ENCODE measurements at places on chromosomes 3 and 15.
A peak's percentile ranks its signal among the peaks of the same experiment; 100 is the strongest.

GRCh38 chr3:16402451-16402850 is 111.0 kb downstream of the RFTN1 start:
- peak; percentile 43 for DNase-seq

DNA sequence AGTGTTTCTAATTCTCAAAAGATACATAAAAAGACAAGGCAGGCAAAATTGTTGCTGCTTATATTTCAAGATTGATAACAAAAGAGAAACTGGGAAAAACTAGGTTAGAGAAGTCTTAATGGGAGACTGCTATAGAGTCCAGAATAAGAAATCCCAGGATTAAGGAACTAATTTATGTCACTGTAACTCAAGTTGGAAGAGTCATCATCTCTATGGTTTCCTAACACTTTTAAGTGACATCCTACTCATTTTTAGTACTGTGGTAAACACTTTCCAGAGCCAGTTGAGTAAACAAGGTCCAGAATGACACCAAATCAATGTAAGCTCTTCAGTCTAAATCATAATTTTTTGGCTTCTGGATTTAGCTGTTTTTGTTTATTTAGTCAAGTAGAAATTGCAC is 8.0 kb downstream of the CLDN16 start:
- no peak for DNase-seq

- no peak for DNase-seq
These were observed 87.5 kb upstream of the PLXNA1 start for GRCh38 chr3:126895178-126896066.

DNA sequence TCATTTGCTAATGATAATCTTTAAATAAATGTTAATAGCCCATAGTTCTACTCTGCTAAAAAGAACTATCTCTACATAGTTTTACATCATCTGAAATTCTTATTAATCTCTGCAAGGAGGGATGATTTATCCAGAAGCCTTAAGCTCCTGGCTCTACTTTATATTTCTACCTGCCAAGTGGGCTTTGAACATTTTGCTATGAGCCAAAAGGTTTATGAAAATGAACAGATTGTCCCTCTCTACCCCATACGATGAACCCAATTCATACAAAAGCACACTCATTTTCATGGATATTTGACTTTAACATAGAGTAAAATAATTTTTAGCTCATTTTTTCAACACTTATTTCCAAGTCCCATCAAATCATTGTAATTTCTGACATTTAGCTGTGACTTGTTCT is 611.0 kb downstream of the NSUN3 start:
- DNase-seq = no peak

GRCh38 chr3:128551867-128552266 is 58.9 kb upstream of the GATA2 start:
- no peak for DNase-seq

GRCh38 chr3:173893066-173893465 is 495.5 kb downstream of the NLGN1 start:
- no peak for DNase-seq

DNA sequence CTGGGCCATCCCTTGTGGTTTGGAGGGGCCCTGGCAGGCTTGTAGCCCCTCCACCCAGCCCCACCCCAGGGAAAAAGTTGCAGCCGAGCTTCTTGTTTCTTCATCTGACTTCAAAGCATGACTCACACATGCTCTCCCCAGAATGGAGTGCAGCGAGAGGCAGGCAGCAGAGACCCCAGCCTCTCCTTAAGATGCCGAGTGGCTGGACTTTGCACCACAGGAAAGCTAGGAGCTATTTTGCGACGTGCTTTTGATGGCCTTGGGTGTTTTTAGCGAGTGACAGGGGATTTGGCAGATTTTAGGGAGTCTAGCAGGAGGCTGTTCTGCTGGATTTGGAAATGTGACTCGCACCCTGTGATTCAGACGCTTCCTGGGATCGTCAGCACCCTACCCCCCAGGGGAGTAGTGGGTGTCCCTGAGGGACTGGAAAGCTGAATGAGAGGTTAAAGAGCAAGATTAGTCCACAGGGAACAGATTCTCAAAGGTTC is 14.2 kb downstream of the BAHD1 start:
- peak; percentile 30 for DNase-seq

DNA sequence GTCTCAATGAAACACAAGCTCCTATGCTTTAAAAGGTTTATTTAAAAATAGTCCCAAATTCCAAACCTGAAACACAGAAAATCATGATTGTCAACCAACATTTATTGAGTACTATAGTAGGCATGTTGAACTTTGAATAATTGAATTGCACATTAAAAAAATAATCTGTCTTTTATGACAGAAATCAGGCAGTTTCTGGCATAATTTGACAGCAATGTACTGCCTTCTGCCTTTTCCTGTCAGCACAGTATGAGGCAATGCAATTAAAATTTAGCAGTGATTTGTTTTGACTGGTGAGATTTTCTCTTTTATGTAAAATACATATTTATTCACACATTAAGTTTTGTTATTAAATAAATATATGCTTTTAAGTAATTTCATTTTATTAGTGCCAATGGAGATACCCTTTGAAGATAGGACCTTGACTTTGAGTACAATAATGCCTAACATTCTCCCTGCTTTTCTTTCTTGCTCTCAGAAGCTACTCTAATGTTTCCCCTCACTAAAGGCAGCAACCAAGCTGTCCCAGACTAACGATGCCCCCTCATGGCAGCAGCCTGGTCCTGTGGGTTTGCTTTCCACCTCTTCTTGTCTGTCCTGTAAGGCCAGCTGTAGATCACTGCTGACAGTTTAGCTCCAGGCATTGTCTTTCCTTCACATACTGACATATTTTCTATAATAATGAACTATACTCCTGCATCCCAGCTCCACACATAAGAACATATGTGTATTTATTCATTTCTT is 346.7 kb downstream of the IL20RB start:
- DNase-seq = no peak

- peak; percentile 76 for DNase-seq
These were observed 8.4 kb downstream of the TMEM40 start for GRCh38 chr3:12750658-12751071.

DNA sequence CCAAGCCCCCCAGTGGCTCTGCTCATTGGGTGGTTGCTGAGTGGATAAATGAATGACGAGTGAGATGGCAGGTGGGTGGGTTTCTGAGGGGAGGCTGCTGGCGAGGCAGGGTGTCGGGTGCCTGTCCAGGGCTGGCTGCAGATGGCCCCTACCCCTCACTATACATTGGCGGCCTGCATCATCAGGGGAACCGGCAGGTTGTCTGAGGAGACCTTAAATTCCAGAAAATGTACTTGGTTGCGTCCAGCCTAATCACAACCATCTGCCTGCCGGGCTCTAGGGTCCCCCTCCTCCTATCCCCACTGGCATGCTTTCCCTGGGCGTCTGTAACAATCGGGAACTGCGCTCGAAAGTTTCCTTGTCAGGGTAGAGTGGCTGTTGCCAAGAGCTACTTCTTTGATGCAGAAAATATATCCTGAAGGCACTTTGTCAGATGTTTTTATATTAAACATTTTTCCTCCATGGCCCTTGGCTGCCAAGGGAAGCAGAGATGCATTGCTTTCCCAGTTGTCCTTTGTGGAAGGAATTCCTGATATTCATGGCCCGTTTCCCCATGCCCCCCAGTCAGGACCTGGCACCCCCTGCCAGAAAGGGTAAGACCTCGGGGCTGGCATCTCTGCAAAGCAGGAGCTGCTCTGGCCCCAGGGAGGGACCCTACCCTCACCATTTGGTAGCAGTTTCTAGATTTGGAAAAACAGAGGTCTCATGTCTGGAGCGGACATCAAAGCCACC is 22.9 kb downstream of the SMAD6 start:
- no peak for DNase-seq

DNA sequence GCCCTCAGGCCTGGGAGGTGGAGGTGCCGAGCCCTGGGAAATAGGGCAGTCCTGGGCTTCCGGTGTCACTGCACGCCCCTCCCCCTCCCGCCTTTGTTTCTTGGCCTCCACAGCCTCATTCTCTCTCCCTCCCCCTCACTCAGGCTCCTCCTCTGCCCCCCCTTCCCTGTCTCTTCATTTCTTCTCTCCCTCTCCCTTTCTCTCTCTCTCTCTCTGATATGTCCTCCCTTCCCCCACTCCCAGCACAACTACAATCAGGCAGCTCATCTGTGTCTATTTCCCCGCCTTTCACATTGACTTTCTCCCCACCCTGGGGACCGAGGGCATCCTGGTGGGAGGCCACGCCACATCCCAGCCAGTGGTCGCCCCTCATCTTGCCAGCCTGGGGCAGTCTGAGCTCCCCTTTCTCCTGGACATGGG is 40.2 kb downstream of the IDH2 start:
- no peak for DNase-seq

- no peak for DNase-seq
These were observed 181.8 kb downstream of the PDCD6IP start for GRCh38 chr3:33980252-33980651.

DNA sequence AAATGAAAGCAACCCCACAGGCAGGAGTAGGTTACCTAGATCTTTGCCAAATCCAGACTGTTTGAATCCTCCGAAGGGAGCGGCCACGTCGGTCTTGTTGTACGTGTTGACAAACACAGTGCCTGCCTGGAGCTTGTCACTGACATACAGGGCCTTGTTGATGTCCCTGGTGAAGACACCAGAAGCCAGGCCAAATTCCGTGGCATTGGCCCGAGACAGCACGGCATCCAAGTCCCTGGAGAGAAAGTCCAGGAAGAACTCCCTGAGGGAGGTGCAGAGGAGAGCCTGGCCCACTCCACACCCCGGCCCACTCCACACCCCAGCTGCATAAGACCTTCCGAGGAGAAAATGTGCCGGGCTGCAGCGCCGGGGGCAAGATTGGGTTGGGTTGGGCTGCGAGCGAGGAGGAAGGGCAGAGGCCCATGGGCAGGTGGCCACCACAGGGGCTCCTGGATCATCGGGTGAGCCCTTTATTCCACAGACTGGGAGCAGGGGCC is 21.8 kb upstream of the SLC41A3 start:
- DNase-seq = no peak

GRCh38 chr3:49804141-49805041 is 1.3 kb downstream of the INKA1 start:
- no peak for DNase-seq

- no peak for DNase-seq
These were observed 41.7 kb downstream of the DAPK2 start for GRCh38 chr15:64004587-64004986.

DNA sequence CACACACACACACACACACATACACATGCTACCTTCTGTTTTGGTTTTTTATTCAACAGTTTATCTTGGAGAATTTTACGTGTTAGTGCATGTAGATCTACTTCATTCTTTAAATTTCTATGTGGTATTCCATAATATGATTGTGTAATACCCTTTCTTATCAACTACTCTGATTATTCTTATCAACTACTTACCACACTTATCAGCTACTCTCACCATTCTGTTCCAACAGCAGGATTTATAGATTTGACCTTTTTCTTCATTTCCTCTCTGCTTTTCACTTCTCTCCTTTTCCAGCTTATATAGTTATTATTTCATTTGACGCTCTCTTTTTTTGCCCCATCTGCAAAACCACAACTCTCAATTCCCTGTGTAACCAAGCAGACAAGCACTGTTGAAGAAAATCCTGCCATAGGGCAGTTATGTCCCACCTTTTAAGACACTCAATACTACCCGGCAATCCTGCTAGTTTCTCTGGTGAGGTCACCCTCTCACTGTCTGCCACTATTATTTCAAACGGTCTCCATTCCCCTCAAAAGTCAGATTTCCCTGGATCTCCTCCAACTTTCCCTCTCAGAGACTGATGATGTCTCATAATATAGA is 56.9 kb upstream of the SATB1 start:
- peak; percentile 79 for DNase-seq

GRCh38 chr3:41679374-41679773 is 282.5 kb downstream of the ULK4 start:
- no peak for DNase-seq

- DNase-seq = no peak
These were observed 964.7 kb downstream of the ROBO2 start for GRCh38 chr3:78004571-78004970.

- DNase-seq = no peak
These were observed 1270.8 kb downstream of the ROBO1 start for GRCh38 chr3:78497021-78497420.

DNA sequence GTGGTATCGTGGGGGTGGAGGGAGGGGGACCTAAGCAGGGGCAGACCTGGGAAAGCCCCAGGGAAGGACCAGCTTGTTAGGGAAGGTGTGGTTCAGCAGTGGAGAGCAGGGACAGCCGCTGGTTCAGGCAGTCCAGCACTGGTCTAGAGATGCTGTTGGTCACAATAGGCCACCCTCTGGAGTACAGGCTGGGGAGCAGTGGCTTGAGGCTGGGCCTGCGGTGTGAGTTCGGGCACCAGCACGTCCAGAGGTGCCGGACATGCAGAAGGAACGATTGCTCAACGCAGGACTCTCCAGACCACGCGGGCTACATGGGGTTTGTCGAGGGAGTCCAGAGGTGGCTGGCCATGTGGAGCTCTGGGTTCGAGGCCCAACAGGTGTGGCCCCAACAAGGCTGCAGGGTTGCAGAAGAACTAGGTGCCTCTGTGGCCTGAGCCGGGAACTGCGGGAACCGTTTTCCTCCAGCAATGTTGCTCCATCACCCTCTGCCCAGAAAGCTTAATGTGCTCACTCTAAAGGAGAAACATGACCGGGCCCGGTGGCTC is 143.9 kb downstream of the APBA2 start:
- DNase-seq = no peak

- DNase-seq = peak; percentile 88
These were observed 91.4 kb downstream of the NFKBIZ start for GRCh38 chr3:101940521-101941317.

- no peak for DNase-seq
These were observed 70.4 kb upstream of the SLC7A14 start for GRCh38 chr3:170656284-170656683.

- no peak for DNase-seq
These were observed 29.9 kb upstream of the TMOD3 start for GRCh38 chr15:51799282-51800252.

GRCh38 chr3:69462826-69463100 is 76.9 kb upstream of the FRMD4B start:
- DNase-seq = no peak

- no peak for DNase-seq
These were observed 72.4 kb downstream of the TBL1XR1 start for GRCh38 chr3:177124882-177125281.

DNA sequence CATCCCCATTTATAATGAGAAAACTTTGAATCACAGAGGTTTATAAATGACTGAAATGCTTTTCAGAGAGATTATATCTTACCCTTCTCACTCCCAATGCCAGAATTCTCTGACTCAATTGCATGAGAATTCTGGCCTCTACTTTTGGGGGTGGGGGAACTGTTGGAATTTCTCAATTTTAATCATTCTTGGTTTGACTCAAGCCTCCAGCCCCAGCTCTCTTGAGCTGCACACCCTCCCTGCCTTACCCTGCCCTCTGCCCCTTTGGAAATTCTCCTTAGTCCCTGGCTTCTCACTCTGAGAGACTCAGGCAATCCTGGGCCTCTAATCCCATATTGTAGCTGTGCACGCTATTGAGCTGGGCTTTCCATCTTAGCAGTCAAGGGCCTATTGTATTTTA is 44.2 kb downstream of the ZNF589 start:
- DNase-seq = no peak

- DNase-seq = no peak
These were observed 6.2 kb downstream of the TSPAN3 start for GRCh38 chr15:77064539-77065308.

DNA sequence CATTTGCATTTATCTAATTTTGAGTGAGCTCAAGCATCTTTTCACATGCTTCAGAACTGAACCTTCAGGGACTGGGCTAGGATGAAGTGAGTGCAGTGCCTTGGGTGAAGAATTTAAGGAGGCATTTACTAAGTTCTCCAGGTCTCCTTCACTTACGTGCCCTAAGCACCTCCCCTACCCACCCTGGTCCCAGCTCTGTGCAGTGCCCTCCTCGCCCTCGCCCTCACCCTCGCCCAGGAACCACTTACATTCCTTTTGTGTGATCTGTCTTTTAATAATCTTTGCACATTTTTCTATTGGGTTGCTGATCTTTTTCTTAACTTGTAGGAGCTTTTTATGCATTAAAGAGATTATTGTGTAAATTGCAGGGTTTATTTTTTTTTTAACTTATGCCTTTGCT is 322.6 kb downstream of the THSD4 start:
- DNase-seq = no peak

Data from MV-4-11 (cell line).